ENCODE measurements at places on chromosomes 1 and 21.

DNA sequence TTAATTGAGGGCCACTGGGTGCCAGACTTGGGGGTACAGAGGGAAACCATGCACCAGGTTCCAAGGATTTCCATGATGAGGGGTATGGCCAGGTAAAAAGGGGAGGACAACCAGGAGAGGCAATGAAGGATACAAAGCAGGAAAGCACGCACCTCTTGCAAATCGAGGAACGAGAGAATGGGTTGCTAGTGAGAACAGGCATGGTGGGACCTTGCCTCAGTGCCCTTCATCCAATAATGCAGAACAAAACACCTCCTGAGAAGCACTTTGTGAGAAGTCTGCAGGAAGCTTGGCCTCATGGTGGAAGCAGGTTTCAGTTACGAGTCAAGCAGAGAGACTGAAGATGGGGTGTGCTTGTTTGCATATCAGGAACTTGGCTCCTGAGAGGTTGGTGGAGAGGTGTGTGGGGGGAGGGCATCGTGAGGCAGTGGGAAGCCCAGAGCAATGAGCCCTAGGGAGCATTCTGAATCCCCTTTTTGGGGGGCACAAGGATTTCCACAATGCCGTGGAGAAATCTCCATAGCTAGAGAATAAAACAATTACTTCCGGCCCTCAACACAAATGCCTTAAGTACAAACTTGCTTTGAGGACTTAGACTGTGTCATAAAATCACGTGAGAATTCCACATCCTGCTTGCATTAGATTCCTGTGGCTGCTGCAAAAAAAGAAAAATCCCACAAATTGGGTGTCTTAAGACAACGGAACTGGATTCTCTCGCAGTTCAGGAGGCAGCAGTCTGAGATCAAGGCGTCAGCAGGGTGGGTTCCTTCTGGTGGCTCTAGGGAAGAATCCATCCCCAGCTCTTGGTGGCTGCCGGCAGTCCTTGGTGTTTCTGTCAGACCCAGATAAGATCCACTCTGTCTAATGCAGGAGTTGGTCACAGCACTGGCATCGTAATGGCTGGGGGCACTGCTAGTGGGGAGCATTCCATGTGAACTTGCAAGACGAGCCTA lies 54.9 kb upstream of the BACE2 start:
- DNase-seq, result peak; percentile 97

DNA sequence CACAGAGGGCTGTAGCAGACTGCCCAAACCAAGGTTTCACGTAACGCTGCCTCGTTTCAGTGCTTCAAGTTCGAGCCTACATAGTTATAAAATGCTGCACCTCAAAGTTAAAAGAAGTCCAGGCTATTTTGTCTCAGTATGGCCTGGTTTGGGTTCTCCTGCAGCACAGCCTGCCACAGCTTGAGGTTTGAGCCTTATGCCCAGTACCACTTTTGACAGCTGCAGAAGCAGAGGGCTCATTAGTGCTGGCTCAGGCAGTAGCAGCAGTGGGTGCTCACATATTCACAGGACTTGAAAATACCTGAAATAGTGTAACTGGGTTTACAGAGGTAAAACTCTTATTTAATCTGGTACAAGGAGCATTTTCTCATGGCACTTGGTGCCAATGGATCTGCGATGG lies 15.3 kb downstream of the SPATA46 start:
- DNase-seq, result no peak

DNA sequence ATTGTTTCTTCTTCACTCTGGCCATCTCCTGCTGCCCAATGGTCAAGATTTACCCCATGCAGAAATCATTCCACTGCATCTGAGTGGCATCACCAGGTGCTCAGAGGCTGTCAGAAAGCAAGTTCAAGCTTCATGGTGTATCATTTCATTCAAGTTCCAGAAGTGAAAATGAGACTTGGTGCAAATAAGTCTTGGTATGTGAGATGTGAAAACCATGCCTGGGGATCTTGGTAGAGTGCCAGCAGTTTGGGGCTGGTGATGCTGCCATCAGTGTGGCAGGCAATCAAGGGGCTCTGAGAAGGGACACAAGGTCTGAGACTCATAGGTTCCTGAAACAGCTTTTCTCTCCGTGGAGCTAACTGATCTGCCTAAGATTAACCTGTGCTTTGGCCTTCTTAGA lies 52.0 kb downstream of the CD2 start:
- no peak for DNase-seq

- DNase-seq, result no peak
Observed at GRCh38 chr1:61352845-61353435, 270.6 kb downstream of the NFIA start.

DNA sequence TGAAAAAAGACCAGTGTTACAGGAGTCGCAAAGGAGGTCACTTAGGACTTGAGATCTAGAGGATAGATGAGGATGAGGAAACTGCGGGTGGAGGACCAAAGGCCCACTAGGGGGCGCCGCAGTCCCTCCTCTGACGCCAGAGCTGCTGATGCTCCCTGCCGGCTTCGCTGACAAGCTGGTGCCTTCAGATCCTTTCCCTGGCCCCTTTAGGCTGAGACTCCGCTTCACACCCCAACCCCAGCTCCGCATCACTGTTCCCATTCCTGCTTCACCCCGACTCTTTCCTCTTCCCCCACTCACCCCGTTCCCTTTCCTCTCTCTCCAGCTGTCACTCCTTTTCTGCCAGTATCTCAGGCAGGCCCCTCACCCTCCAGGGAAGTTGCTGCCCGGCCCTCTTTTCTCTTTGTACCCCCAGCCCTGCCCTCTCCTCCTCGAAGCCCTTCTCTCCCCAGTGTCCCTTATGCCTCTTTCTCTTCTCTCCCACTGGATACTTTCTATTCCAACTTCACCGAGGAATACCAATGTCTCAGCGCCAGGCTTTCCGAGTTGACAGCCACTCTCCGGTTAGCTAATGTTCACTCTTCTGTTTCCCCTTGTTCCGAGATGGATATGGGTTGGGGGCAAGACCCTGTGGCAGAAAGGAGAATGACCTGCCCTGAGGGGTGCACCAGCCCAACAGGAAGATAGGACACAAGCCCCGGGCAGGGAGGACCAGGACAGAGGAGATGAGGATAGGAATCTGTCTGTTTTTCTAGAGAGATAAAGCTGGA lies 4.5 kb downstream of the KCNJ9 start:
- DNase-seq, result peak; percentile 71

GRCh38 chr1:76066394-76066793 lies 8.2 kb upstream of the ST6GALNAC3 start:
- peak; percentile 45 for DNase-seq

GRCh38 chr21:18114810-18115209 lies 129.8 kb upstream of the CHODL start:
- DNase-seq, result no peak

DNA sequence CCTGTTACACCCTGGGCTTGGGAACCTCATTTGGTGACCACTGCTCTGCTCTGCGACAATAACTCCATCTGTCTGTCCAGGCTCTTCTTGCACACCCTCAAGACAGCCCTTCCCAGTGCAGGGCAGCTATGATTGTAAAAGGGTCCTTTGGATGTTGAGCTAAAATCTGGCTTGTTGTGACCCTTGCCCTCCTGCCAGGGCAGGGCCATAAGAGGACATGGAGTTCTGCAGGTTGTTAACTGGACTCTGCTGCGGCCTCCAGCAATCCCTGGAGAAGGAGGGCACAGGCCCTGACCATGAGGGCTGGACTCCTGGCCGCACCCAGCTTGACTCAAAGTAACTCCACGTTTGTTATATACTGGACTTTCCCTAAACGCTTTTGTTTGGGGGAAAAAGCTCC lies 41.2 kb downstream of the DHCR24 start:
- no peak for DNase-seq

GRCh38 chr1:110208916-110209645 lies 1.0 kb upstream of the KCNC4 start:
- no peak for DNase-seq

DNA sequence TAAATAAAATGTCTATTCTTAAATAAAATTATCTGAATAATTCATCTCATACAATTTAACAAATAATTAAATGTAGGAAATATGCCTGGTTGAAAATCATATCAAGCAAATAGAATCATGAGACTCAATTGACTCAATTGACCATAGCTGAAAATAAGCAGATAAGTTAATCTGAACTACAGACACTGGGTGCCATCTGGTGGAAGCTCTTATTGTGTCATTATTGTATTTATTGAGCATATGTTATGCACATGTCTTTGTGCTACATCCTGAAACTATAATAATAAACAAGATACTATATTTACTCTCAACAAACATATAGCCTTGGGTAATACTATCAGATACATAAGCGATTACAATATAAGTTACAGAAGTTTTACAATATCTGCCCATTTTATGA lies 41.0 kb downstream of the BRINP3 start:
- peak; percentile 11 for DNase-seq

GRCh38 chr1:32972814-32973428 lies 8.3 kb upstream of the RNF19B start:
- peak; percentile 52 for DNase-seq

GRCh38 chr1:32224285-32224684 lies 2.1 kb downstream of the EIF3I start:
- no peak for DNase-seq

DNA sequence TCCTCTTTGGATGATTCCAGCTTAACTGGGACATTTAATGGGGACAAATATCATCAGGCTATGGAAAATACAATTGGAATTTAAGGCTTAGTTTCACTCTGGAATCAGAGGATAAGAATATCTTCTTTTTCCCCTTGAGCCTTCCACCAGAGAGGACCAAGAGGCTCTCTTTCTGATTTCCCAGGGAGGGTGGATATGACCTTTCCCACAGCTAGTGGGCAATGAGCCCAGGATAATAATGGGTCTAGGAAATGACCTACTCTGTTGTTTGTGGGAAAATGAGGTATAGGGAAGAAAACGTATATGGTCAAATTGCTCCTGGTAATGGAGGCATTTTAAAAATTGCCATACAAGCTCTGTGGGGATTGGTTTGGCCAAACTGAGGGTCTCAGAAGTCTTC lies 1.9 kb downstream of the OR6Y1 start:
- DNase-seq, result no peak

GRCh38 chr21:45466330-45467220 lies 61.6 kb downstream of the COL18A1 start:
- DNase-seq, result no peak

DNA sequence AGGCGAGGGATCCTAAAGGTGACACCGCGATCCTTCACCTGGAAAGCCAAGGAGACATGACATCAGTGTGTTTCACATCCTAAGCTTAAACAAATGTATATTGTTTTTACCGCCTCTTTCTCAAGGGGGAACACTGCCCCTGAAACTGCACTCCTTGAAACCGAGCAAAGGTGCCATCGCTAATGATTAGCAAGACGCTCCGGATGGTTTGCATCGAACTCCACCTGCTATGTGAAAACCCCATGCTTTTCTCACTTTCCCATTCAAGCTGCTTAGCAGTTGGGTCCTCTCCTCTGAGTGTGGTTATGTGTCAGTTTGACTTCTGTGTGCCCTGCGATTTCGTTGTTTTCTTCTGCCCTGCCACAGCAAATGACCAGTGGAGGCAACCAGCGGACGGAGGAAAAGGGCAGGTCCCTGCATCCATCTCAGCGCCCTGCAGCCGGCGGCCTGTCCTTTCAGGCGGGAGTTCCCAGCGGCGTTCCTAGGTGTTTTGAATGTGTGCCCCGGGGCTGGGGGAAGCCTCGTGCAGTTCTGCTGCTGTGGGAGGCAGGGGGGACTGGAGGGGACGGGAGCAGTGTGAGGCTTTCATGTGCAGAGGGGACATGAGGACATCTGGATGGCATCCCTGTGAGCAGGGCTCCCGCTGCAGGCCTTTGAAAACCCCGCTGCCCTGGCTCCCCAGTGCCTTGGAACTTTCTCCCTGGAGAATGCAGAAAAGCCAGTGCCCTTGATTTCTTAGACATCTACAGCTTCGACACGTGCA lies 16.1 kb downstream of the ZBTB18 start:
- no peak for DNase-seq

GRCh38 chr1:206609229-206609991 lies 2.9 kb downstream of the EIF2D start:
- DNase-seq, result no peak

DNA sequence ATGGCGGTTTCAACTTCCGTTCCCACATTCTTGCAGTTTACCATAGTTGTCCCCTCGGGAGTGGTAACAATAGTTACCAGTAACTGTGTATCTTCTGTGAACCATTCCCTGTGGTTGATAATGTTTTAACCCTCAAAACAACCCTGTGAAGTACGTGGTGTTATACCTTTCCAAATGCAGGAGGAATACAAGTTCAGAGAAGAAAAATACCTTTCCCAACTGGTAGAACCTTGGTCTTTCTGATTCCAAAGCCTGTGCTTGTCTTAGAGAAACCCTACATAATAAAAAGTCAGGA lies 789 bp downstream of the BTF3L4 start:
- no peak for DNase-seq

DNA sequence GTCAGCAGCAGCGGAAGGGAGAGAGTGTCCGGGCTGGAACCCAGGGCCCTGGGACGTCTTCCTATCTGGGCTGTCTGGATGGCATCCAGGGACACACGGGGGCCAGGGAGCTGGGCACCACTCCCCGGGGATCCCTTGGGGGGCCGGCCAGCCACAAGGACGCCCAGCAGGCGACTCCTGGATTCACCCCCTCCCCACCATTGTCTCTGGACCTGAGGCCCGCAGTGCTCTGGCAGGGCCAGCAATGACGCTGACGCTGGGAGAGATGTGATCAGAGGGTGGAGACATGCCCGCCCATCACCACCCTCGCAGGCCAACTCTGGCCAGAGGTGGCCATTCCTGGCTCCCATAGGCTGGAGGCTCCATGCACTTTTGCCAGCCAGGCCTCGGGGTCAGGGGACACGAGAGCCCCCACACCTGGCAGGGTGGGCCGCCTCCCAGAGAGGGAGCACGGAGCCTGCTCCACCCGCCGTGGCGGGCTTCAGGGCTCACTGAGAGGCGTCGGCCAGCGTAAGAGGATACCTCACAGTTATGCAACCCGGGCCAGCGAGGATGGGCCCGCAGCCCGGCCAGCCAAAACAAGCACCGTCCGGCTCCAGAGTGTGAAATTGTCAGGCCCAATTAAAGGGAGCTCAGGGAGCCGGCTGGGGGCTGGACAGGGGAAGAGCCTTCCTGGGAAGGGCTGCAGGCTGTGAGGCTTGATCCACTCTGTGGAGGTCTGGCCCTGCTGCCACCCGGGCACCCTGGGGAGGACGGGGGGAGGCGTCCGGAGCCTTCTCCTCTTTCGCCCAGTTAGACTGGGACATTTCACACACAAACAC lies 10.3 kb downstream of the ACTRT2 start:
- DNase-seq, result no peak

GRCh38 chr1:230891413-230891812 lies 23.1 kb upstream of the C1orf198 start:
- peak; percentile 40 for DNase-seq

GRCh38 chr1:200265881-200266280 lies 144.0 kb downstream of the ZNF281 start:
- no peak for DNase-seq

All from EL (cell line).